ENCODE measurements at places on chromosomes 11 and 22.
A peak's percentile ranks its signal among the peaks of the same experiment; 100 is the strongest.

DNA sequence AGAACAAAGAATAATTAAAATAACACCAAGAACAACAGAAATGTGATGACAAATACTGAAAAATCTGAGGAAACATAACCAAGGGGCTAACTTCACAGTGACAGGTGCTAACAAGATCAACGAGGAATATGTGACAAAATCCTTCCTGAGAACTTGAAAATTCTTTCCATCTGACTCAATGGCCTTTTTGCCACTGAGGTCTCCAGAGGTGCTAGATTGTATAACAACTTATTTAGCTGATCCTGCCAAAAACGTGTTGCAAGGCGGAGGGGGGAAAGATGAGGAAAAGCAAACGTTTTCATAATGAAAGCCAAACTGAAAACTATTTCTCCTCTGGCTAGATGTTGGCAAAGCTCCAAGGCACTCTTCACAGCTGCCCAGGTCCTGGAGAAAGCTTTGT is 364.5 kb downstream of the NTM start:
- DNase-seq = no peak

DNA sequence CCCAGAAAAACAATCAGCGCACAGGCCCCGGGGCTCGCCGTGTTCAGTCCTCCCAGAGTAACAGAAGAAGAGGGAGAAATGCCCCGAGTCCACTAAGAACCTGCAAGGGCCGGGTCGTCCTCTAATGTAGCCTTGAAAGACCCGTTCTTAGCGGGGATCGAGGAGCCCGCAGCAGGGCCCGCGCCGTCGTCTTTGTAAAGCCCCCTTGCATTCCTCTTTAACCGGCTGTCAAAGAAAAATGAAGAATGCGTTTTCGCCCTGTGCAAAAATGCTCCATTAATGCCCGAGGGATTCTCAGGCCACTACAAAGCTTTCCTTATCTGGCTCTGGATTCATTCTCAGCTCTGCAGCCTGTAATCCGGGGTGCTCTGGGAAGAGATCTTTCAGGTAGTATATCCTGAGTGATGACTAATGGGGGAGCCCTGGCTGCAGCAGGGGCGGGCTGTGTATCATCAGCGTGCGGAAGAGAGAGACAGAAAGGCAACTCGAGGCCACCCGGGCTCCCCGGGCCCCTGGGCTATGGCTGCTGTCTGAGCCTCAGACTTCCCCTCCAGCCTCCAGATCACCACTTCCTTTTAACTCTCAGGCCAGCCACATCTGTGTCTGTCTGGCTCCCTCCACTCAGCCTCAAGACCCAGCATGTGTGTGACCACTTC is 78.2 kb downstream of the FBLN1 start:
- DNase-seq = no peak

DNA sequence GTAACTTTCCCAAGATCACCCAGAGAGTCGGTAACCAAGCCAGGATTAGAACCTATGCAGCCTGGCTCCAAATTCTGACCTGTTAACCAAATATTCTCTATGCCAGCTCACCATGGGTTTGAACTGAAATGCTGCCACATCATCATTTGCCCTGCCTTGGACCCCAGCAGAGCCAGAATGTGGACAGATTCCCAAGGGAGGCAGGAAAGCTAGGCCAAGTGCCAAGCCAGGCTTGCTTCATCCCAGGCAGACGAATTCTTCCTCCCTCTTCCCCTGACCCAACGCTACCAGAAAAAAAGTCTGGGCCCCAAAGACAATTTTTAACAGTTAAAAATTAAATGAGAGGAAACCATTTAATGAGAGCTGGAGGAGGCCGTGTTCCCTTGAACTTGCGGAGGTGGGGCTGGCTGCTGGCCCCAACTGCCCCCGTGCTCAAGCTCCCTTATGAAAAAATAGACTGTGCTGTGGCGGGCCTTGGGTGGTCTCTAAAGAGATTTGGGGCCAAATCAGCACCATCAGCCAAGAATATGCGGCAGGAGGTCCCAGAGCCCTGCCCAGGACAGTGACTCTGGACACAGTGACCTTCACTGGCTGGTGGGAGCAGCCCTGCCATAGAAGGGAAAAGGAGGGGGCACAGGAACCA is 184.1 kb upstream of the SYT13 start:
- no peak for DNase-seq

- no peak for DNase-seq
Observed at GRCh38 chr22:20133930-20134549, 2.4 kb downstream of the ZDHHC8 start.

DNA sequence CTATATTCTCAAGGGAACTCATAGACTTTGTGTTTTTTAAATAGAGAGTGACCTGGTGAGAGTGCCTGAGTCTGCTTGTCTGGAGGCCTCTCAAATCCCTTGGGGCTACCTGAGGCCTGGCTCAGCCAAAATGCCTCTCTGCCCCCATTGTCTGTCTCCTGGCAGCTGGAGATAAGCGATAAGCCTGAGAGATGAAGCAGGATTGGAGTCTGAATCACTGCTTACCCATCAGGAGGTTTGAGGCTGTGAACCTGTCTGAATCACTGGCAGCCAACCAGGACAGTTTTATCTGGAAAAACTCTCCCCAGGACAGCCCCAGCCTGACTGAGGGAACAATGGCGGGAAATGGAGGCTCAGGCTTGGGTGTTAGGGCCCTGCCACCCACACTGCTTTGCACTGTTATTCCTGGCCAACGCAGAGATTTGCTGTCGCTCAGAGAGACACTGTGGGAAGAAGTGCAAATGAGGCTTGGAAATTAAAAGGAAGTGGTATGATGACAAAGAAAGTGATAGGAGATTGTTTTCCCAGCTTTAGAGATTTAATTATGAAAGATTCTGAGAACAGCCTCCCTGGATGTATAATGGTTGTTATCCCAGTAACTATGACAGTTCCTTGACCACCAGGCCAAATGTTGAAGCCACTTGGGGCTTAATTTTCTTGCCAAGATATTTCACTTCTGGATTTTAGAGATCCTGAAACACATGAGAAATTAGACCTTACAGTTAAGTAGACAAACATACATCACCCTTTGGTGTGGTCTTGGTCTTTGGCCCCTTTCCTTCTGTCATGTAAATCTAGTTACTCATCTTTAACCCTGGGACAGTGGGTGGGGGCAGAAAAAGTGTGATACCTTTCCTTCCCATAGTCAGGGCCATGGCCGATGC is 102.1 kb downstream of the RASSF10 start:
- DNase-seq = no peak

DNA sequence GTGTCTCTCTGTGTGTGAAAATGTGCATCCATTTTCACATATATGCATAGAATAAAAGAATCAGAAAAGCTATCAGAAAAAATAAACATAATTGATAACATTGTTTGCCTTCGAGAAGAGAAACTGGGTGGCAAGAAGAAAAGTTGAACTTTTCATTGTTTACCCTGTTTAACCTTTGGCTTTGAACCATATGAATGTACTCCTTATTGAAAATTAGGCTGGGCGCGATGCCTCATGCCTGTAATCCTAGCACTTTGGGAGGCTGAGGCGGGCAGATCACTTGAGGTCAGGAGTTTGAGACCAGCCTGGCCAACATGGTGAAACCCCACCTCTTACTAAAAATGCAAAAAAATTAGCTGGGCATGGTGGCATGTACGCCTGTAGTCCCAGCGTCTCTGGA is 11.9 kb upstream of the OR9Q1 start:
- no peak for DNase-seq

- no peak for DNase-seq
Observed at GRCh38 chr22:40498420-40499208, 128.2 kb downstream of the SGSM3 start.

GRCh38 chr11:15714641-15715399 is 600.1 kb downstream of the INSC start:
- DNase-seq = peak; percentile 27

- DNase-seq = no peak
Observed at GRCh38 chr22:42758931-42759629, 38.4 kb upstream of the A4GALT start.

DNA sequence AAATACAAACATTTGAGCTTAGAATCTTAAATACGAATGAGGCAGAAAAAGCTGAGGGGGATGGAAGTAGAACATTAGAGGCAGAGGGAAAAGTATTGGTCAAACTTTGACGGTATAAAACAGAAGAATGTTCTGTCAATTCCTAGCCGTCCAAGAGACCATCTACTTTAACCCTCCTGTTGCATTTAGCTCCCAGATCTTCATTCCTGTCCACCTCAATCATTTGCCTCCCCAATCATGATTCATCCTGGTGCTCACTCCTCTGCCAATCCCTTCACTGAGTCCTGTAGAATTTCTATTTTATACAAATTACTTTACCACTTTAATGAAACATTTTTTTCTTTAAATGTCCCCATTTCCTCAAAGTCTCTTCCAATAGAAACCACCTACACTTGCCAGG is 28.2 kb downstream of the C2CD3 start:
- DNase-seq = no peak

GRCh38 chr11:129610125-129610524 is 205.5 kb upstream of the TMEM45B start:
- DNase-seq = no peak

GRCh38 chr11:9276571-9276970 is 11.4 kb upstream of the DENND5A start:
- DNase-seq = no peak

DNA sequence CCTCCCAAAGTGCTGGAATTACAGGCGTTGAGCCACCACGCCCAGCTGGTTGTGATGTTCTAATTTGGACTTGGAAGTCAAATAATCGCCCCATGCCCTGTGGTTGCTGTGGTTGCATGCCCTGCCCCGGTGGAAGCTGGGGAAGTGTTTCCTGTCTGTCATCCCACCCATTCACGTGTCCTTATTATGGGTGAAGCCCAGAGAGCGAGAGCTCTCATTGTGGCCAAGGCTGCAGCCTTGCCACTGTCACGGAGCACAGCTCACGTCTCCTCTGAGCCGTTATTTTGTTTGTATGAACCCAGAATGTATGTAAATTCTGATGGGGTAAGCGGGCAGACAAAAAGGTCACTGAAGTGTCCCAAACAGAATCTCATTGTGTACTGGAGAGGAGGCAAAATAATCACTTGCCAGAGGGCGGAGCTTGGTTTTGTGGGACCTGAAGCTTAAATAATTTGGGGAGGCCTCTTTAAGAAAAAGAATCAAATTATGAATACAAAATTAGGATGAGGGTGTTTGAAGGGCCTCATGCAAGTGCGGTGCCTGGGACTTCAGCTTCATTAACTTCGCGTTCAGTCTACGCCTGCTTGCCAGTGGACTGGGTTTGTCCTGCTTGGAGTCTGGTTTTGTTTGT is 25.8 kb upstream of the TREH start:
- no peak for DNase-seq

DNA sequence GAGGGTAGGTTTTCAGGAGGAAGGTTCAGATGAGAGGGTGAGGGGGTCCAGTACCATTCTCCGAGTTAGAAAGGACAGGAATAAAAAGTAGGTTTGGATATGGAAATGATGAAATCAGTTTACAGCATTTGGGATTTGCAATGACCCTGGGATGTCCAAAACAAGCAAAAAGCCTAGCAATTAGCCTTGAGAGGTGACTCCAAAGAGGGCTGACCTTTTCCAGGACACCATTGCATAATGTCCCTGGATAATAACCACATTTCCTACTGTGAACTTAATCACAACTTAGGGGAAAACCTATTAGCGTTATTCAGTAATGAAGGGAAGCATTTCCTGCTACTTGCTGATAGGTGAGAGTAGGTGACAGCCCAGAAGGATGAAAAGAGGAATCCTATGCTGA is 101.4 kb upstream of the ARHGAP42 start:
- DNase-seq = no peak

GRCh38 chr11:36073411-36074203 is 129.7 kb downstream of the LDLRAD3 start:
- no peak for DNase-seq

GRCh38 chr11:112016765-112017376 is 8.3 kb upstream of the DLAT start:
- DNase-seq = no peak

GRCh38 chr22:20526628-20527355 is 19.4 kb downstream of the MED15 start:
- DNase-seq = no peak

DNA sequence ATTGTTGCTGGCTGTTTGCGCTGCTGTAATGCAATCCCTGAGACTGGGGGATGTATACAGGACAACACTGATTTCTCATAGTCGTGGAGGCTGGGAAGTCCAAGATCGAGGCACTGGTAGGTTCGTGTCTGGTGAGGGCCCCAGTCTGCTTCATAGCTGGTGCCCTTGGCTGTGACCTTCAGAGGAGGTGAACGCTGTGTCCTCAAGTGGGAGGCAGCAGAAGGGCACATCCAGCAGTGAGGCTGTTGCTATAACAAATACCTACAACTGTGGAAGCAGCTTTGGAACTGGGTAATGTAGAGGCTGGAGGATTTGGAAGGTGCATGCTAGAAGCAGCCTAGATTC is 21.3 kb downstream of the KRTAP5-5 start:
- no peak for DNase-seq

DNA sequence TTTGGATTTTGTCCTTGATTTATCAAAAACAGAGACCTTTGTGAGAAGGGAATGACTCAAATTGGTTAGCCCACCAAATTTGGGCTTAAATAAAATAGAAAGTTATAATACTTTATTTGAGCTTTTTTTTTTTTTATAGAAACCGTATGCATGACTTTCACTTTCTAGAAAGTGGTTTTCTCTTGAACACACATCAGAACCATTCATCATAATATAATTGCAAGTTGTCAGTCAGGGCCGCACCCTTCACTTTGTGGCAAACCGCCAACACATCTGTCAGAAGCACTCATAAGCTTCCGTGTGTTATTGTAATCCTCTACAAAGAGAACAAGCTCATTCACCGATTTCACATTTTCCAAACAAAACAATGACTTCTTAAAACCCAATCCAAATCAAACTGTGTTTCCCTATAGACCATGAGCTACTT is 76.1 kb downstream of the SOX6 start:
- DNase-seq = peak; percentile 7

DNA sequence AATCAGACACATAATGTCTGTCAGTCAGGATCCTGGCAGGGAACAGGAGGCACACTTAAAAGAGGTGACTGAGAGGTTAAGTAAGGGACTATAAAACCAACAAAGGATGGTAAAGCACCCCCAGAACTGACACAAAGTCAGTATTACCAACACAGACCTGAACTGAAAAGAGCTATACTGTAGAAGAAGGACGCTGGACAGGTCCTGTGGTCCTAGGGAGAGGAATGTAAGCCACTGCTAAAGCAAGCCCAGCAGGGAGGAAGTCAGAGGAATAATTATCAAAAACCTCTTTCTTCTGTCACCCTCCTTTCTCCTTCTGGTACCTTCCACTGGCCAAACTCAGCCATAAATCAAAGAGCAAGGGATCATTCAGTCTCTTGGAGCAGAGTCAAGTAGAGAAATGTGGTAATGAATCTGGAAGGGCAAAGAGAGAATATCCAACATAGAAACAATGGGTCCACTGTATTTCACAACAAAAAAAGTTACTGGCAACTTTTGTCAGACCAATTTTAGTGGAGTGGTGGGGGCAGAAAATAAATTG is 33.4 kb upstream of the ANGPTL5 start:
- no peak for DNase-seq

- no peak for DNase-seq
Observed at GRCh38 chr11:17554487-17554886, 7.4 kb downstream of the OTOG start.

GRCh38 chr22:39915295-39915726 is 14.4 kb downstream of the GRAP2 start:
- peak; percentile 86 for DNase-seq

- no peak for DNase-seq
Observed at GRCh38 chr22:25875461-25875860, 133.5 kb downstream of the MYO18B start.

Data from thyroid gland (tissue), 4 donors.